Heart right ventricle (tissue), 16 donors: ENCODE measurements at places on chromosomes 11 and 22.
A peak's percentile ranks its signal among the peaks of the same experiment; 100 is the strongest.

- no peaks in the 10 kb centered on the region for H3K27me3 ChIP-seq
- no peak overlapping the region for H3K4me3 ChIP-seq
- no peak overlapping the region for H3K27ac ChIP-seq
- H3K36me3 ChIP-seq = no peaks in the 10 kb centered on the region
Observed at GRCh38 chr22:44500599-44500998, 2.6 kb upstream of the RTL6 start.

DNA sequence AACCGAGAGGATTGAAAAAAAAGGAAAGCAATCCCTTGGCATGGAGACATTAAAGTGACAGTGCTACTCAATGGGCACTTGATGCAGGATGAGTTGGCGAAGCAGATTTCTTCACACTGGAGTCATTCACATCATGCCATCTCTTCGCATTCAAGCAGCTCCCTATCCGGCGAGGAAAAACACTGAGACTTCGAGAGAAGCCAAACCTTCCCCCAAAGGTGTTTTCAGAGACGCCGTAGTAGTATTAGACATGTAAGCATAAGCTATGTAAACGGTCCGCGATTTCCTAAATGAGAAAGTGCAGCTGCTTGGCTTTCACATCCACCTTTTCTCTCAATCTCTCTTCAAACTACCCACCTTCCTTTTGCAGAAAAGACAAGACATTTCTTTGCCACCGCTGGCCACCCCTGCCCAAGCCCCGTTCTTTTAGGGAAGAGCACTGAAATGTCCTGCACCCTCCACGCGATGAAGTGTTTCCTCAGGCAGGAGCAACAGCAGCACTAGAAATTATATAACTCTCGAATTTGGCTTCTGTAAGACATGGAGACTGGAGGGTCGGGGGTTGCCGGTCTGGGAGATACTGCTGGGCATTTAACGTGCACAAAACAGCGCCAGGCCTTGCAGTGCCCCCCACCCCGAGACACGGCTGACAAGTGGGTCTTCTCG, at the start of gene DLG2:
DLG2 (minus strand) TSS at position 13 of the 666 bp plus-strand sequence.
- peaks cover 19% of the 10 kb centered on the region for H3K36me3 ChIP-seq
- H3K27ac ChIP-seq = peak within 1 kb of the TSS; percentile 91
- H3K4me1 ChIP-seq = peaks cover 32% of the 10 kb centered on the region
- DNase-seq = peak; percentile 15

- H3K27ac ChIP-seq = peak overlapping the region; percentile 79
- DNase-seq = no peak
- H3K36me3 ChIP-seq = no peaks in the 10 kb centered on the region
- H3K27me3 ChIP-seq = peaks cover 6% of the 10 kb centered on the region
- H3K4me3 ChIP-seq = peak overlapping the region; percentile 21
Observed at GRCh38 chr11:120186774-120187591, 23.8 kb upstream of the OAF start.

- no peak for DNase-seq
- no peak overlapping the region for H3K27ac ChIP-seq
- H3K4me3 ChIP-seq = no peak overlapping the region
Observed at GRCh38 chr11:73047773-73048371, 94.2 kb downstream of the FCHSD2 start.

DNA sequence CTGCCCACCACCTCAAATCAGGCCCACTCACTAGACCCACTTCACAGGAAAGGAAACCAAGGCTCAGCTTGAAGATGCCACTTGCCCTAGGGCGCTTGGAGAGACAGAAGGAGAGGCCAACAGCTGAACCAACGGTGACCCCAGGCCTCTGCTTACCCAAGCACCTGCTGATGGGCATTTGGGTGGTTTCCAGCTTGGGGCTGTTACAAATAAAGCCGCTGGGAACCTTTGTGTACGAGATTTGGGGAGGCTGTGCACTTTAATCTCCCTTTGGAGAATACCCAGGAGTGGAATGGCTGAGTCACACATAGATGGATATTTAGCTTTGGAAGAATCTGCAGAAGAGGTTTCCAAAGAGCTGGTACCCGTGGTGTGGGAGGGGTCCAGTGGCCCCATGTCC, 50.9 kb upstream of the LINC01488 start:
- DNase-seq = no peak
- H3K36me3 ChIP-seq = no peaks in the 10 kb centered on the region
- H3K4me1 ChIP-seq = no peaks in the 10 kb centered on the region
- no peak overlapping the region for H3K27ac ChIP-seq
- no peak overlapping the region for H3K4me3 ChIP-seq

- no peak for DNase-seq
- H3K27ac ChIP-seq = no peak overlapping the region
- no peak overlapping the region for H3K4me3 ChIP-seq
- peaks cover 38% of the 10 kb centered on the region for H3K4me1 ChIP-seq
- H3K36me3 ChIP-seq = peaks cover 5% of the 10 kb centered on the region
Observed at GRCh38 chr11:111725621-111726020, 40.6 kb downstream of the PPP2R1B start.
